Stimulated activated memory B cell treated with anti-CD40 and anti-IgM and Interleukin-4, amounts not matched to agents 10 μg/mL and 1 μg/mL and 100 μg/mL, for 72 hours (primary cell): ENCODE measurements at places on chromosomes 3 and 15.

- no peak for ATAC-seq
These were observed 263.6 kb upstream of the GADL1 start for GRCh38 chr3:31157893-31158620.

DNA sequence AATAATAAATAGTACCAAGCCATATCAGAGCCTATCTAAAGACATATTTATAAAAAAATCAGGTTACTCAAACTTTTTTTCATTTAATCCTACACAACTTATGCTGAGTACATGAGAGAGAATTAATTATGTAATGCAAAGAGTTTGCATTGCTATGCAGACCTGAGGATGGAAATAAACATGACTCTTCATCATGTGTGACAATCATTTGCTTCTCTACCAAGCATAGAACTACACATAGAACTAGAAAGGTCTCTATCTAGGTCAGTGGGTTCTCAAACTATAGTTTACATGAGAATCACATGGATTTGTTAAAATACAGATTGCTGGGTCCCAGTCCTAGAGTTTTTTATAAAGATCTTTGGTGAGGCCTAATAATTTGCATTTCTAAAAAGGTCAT lies 86.8 kb downstream of the GBE1 start:
- ATAC-seq, result no peak

DNA sequence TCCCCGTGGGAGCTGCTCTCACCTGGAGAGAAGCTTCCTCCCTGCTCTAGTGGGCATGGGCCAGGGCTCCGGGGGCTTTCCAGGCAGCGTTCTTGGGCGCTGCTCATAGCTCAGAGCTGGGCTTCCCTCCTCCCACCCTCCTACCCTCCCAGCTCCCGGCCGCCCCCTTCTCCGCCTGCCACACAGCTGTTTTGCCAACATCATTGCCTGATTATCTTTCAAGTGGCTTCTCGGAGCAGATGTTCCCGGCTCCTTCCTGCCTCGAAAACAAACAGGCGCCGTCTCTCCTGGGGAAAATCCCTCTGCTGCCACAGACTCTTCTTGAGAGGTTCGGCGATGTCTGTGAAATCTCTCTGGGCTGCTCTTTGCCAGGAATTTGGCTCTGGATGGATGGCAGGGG lies 195.6 kb downstream of the RPLP1 start:
- no peak for ATAC-seq

DNA sequence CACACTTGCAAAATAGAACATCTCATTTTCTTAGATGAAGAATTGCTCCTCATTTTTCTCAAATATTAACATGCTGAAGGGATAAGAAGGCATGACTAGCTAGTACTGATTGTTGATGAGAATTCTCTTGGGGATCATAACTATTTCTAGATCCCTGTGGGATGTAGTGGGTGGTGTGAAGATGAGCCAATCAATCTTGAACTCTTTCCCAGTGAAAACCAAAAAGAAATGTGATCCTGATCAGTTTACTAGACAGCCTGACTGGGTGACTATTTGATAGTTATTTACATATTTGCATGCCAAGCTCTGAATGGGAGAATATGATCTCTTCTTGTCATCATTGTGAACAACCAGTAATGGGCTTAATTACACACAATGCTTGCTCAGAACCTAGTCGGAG lies 63.7 kb downstream of the ZIC1 start:
- no peak for ATAC-seq

- no peak for ATAC-seq
These were observed 13.1 kb downstream of the RYK start for GRCh38 chr3:134237454-134238145.

GRCh38 chr3:44970926-44971490 lies 5.0 kb downstream of the ZDHHC3 start:
- ATAC-seq, result no peak

DNA sequence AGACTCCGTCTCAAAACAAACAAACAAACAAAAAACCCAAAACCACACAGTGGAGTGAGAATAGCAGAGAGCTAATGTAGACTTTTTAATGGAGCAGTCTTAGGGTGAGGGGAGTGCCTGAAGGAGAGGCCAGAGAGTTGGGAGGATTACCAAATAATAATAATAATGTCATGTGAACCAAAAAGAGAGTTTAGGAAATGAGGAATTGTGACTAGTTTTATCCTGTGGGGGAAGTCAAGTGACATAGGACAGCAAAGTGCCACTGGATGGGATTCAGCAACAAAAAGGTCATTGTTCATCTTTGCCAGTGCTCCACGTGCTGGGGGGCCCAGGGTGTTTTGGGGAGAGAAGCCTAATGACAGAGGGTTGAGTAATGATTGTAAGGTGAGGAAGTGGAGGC lies 12.9 kb downstream of the GPR87 start:
- no peak for ATAC-seq

- ATAC-seq, result no peak
These were observed 136.8 kb downstream of the SNRPN start for GRCh38 chr15:25091421-25092158.

GRCh38 chr3:100634493-100635272 lies 25.3 kb downstream of the ADGRG7 start:
- peak; percentile 53 for ATAC-seq

DNA sequence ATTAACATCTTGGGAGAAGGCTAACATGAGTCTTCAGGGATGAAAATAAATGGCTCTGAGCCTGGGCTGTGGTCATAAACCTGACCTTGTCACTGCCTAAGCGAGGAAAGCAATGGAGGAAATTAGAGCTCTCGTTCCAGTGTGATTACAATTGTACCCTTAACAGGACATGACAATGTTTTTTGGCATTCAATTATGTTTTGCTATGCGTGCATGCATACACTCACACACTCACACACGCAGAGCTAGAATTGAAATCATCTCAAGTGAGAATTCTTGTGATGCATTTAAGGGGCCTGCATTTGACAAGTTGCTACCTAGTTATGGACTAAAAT lies 24.1 kb downstream of the ZNF80 start:
- no peak for ATAC-seq

- no peak for ATAC-seq
These were observed 259.6 kb upstream of the ZNF717 start for GRCh38 chr3:76044601-76045600.

DNA sequence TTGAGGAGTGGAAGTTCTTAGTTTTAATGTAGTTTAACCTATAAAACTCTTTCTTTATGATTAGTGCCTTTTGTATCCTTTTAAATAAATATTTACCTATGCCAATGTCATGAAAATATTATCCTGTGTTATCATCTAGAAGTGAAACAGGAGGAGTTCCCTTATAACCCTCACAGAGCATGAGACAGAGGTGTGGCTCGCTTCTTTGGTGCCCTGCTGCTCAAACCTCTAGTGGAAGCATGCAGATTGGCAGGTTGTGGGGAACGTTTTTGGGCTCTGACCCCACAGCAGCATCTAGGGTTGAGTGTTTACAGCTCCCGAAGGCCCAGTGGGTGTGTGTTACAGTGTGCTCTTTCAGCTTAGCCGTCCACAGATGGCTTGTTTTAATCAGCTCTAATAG lies 459.4 kb upstream of the AZI2 start:
- ATAC-seq, result no peak

DNA sequence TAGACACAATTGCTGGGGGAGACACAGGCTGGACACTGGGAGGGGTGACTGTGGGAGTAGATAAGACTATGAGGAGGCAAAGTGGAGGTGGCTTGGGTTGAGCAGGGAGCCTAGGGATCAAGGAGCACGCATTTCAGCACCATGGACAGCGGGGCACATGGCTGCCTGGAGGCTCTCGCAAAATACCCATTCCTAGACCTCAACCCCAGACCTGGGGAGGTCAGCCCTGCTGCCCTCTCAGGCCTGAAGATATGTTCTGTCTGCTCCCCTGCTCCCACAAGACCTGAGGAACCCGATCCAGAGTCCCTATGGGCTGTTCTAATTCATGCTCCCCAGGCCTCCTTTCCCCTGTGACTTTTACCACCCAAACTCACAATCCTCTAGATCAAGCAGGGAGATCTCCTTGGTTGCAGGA lies 16.0 kb upstream of the CPEB1 start:
- no peak for ATAC-seq

GRCh38 chr15:72535911-72536310 lies 61.8 kb downstream of the ARIH1 start:
- no peak for ATAC-seq

DNA sequence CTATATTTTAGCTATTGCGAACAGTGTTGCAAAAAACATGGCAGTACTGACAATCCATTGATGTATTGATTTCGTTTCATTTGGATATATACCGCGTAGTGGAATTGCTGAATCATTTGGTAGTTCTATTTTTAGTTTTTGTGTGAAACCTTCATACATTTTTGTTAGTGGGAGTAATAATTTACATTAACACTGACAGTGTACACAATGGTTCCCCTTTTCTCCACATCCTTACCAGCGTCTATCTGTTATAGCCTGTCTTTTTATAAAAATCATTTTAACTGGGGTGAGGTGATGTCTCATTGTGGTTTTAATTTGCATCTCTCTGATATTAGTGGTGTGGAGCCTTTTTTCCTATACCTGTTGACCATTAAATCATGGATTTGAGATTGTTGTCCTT lies 392.4 kb upstream of the ALCAM start:
- no peak for ATAC-seq

- no peak for ATAC-seq
These were observed 253.9 kb upstream of the HES1 start for GRCh38 chr3:193882091-193882490.

DNA sequence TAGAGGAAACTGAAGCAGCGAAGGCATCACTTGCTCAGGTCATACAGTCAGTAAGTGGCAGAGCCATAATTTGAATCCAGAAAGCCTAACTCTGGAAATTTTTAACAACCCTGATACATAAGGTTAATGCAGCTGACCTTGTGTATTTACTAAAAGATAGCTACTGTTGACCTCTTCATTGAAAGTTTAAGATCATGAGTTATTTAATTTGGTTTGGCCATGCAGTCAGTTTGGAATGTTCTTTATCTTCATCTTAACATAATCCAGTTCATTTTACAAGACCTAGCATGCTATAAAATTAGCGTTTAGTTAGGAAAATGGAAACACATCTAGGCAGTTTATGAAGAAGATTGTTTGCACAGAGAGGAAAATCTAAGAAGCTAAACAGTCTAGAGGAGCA lies 240.9 kb downstream of the RBMS3 start:
- ATAC-seq, result no peak

GRCh38 chr3:139676632-139677387 lies 962 bp downstream of the NMNAT3 start:
- no peak for ATAC-seq

DNA sequence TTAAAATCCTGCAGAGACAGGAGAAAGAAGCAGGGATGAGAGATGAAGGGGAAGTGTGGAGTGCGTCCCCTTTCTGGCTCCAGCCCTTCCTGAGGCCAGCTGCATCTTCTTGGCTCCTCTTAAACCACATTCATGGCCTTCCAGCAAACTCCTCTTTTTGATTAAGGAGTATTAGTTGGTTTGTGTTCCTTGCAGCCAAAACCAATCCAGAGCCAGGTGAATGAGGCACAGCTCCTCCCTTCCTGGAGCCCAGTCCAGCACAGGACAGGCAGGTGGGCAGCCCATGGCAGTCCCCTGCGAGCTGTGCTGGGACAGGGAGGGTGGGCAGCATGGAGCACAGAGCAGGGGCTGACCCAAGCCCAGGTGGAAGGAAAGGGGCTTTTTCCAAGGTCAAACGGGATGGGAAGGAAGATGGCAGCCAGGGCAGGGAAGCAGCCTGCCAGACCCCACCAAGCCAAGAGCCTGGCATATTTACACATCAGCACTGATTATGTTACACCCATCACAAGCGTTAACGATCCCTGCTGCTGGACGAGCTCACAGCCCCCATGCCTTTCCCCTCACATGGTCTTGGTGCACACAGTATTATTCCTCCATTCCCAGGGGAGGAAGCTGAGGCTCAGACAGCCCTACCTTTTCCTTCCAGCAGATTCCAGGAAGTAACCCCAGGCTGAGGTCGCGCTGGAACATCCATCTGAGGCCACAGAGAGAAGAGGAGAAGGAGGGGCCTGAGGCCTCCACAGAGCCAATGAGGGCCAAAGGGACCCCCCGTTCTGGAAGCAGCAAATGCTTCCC lies 175.6 kb downstream of the SMAD6 start:
- no peak for ATAC-seq

DNA sequence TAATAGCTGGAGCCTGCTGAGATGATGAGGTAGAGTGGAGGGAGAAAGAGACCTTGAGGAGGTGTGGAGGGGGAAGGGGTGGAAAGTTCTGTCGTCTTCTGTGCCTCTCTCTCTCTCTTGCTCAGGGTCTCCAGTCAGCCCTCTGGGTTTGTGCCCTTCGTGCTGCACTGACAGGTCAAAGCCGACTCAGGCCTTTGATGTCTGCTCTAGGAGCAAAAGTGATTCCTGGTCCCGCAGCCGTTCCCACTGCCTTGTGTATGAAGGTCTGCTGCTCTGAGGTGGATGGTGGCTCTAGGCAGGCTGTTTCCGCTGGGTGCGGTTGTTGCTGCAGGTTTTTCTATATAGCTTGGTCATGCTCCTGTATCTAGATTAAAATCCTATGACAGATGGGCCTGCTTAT lies 89.4 kb downstream of the IGF1R start:
- no peak for ATAC-seq

- ATAC-seq, result no peak
These were observed 14.1 kb downstream of the TMEM207 start for GRCh38 chr3:190435618-190436017.

- ATAC-seq, result no peak
These were observed 18.8 kb upstream of the SSUH2 start for GRCh38 chr3:8663177-8664061.

DNA sequence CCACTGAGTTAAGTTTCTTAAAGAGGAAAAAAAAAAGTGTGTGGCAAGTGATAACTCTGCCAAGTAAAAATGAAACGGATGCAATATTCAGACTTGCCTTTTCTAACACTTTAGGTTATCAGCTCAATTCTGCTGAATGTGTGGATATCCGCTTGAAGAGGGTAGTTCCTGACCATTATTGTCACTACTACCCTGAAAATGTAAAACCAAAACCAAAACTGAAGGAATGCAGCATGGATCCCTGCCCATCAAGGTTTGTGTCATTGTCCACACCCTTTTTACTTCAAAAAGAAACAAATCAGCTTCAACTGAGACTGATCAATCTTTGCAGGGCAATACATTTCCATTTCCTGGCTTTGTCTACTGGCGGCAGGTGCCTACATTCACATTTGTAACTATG lies 236.1 kb downstream of the ADAMTSL3 start:
- ATAC-seq, result no peak

DNA sequence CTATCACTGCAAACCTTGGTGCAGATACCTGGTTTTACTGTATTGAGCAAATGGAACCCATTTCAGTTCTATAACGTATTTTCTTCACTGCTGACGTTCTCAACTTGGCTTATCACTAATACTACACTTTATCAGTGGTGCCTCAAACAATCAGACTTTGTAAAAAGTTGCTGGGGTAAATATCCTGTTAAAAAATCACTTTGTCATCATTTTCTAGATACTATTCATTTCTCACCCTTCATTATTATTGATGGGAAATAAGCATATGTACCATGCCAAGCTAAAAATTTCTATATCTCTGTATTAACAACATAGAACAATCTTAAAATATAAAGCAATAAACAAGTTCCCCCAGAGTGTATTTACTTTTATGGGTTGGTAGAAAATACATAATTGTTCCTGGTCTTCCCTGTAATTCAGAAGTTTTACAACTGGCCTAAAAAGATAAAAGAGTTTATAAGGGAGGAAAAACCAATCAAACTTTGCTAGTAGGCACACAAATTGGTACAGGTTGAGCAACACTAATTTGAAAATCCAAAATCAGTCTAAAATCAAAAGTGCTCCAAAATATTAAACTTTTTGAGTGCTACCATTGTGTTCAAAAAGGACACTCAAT lies 33.2 kb downstream of the CIP2A start:
- ATAC-seq, result no peak

GRCh38 chr3:81997390-81997789 lies 235.9 kb upstream of the GBE1 start:
- no peak for ATAC-seq

GRCh38 chr3:20668411-20668810 lies 482.4 kb upstream of the SGO1 start:
- ATAC-seq, result no peak

- ATAC-seq, result no peak
These were observed 17.8 kb downstream of the CEP19 start for GRCh38 chr3:196694202-196694638.
